ENCODE measurements at places on chromosomes 2 and 18. TPM values are rescaled to one million over a fixed set of nuclear protein-coding genes. Genes with fewer than 3 reads are reported as not detected.

ELOA2 gene
- total RNA-seq, result not detected

TMEM150A gene
- 24.4 TPM for total RNA-seq

- no peak for DNase-seq
Measured at GRCh38 chr2:66433695-66433944, 1.3 kb upstream of the MEIS1 start.

DNA sequence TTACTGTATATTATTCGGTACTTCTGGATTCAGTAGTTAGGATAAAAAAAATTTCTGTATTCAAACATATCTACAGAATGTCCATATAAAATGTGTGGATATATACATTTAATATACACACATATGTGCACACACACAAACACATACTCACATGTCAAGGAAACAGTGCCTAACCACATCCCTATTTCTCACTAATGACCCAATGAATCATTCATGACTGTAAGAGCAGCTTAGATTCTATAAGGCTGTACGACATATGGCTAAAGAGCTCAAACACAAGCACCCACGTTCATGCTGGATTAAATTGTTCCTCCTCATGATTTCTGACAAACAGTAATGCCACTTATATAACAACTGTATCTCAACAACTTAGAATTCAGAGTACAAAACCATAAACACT lies 457.3 kb downstream of the ADCYAP1 start:
- DNase-seq, result no peak

GRCh38 chr2:239724194-239724849 lies 300.8 kb downstream of the NDUFA10 start:
- DNase-seq, result no peak

- no peak for DNase-seq
Measured at GRCh38 chr2:170229744-170230143, 51.8 kb downstream of the MYO3B start.

GRCh38 chr2:201204655-201205514 lies 21.9 kb downstream of the CASP10 start:
- no peak for DNase-seq

DNA sequence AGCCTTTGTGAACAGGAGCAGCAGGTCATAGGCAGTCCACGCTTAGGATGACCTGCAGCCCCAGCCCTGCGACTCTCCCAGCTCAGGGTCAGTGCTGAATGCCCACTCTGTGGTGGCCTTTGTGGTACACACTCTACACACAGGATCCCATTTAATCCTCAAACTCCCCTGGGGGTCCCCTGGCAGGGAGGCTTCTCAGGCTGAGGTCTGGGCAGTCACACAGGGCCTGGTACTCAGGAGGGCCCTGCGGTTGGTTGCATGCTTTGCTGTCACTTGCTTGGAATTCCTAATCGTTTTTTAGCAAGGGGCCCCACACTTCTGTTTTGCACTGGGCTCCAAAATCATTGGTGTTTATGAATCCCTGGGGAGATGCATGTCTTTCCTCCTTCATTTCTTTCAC lies 113.0 kb downstream of the EML6 start:
- DNase-seq, result no peak
